ENCODE measurements at places on chromosomes 2 and 18. TPM values are rescaled to one million over a fixed set of nuclear protein-coding genes. Genes with fewer than 3 reads are reported as not detected.

DNA sequence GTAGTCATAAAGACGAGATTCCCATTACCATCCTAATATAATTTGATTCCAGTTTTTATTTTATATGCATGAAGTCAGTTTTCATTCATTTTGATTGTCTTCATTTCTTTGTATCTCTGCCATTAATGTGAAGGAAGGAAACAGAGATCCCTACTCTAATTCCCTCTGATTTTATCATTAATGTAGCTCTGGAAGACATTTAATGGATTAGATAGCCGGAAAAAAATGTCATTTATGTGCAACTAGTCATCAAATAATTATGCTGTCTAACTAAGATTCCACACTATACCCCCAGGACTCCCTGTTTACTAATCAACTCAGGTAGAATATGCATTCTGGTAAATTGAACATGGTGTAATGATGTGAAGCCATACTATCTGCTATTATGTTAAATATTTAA lies 19.9 kb downstream of the RHBDD1 start:
- DNase-seq: no peak
- no peaks in the 10 kb centered on the region for H3K36me3 ChIP-seq

GRCh38 chr2:173424886-173425285 lies 70.2 kb downstream of the CDCA7 start:
- H3K4me3 ChIP-seq: no peak overlapping the region
- H3K4me1 ChIP-seq: no peaks in the 10 kb centered on the region
- no peak overlapping the region for H3K27ac ChIP-seq
- DNase-seq: peak; percentile 14
- H3K36me3 ChIP-seq: no peaks in the 10 kb centered on the region
- H3K27me3 ChIP-seq: peaks cover 10% of the 10 kb centered on the region

GRCh38 chr2:33034784-33035183 lies 88.0 kb downstream of the LTBP1 start:
- no peak overlapping the region for H3K27ac ChIP-seq
- peaks cover 5% of the 10 kb centered on the region for H3K4me1 ChIP-seq
- no peaks in the 10 kb centered on the region for H3K27me3 ChIP-seq

GRCh38 chr2:213232649-213233437 lies 51.4 kb upstream of the SPAG16 start:
- H3K4me3 ChIP-seq: no peak overlapping the region
- no peaks in the 10 kb centered on the region for H3K27me3 ChIP-seq
- DNase-seq: peak; percentile 47
- H3K27ac ChIP-seq: no peak overlapping the region
- H3K36me3 ChIP-seq: no peaks in the 10 kb centered on the region

DNA sequence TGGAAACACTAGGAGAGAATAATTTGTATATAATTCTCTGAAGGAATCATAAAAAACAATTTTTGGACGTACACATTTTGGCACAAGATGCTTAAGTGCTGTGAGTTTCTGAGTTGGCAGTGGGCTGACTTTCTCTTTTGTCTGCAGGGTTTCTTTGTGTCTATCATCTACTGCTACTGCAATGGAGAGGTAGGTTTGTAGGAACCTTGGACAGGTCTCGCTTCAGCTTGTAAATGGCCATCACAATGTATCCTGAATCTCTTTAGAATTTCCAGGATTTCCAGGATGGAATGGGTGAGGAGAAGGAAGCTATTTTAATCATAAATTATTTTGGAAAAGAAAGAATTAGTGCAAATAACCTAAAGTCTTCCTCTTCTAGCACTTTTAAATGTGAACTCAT lies 83.9 kb downstream of the PTH2R start:
- H3K4me3 ChIP-seq: no peak overlapping the region
- DNase-seq: no peak
- H3K27me3 ChIP-seq: no peaks in the 10 kb centered on the region

DNA sequence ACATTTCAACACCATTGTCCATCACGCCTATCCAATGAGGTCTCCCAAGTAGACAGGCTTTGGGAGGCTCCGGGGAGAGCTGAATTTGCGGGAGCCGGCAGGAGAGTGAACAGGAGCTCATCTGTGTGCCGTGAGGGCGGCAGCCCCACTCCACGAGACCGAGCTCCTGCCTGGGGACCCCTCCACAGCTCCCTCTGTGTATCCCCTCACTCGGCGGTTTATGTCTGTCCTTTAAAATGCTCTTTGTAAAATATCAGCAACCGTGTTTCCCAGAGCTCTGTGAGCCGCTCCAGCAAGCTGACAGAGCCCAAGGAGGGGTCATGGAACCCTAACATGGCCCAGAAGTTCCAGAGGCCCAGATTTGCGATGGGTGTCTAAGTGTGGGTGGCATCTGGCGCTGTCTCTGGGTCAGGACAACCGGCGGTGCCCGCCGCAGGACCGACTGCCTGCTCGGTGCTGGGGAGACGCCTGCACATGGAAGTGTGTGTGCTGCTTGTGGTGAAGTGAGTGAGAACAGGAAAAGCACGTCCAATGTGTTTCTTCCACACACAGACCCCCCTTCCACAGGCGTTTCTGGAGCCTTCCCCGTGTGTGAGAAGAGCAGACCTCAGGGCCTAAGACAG lies 34.8 kb downstream of the SLC66A2 start:
- no peak overlapping the region for H3K4me3 ChIP-seq
- DNase-seq: no peak
- no peak overlapping the region for H3K27ac ChIP-seq
- H3K27me3 ChIP-seq: no peaks in the 10 kb centered on the region
- H3K36me3 ChIP-seq: peaks cover 9% of the 10 kb centered on the region
- H3K4me1 ChIP-seq: peaks cover 2% of the 10 kb centered on the region

DNA sequence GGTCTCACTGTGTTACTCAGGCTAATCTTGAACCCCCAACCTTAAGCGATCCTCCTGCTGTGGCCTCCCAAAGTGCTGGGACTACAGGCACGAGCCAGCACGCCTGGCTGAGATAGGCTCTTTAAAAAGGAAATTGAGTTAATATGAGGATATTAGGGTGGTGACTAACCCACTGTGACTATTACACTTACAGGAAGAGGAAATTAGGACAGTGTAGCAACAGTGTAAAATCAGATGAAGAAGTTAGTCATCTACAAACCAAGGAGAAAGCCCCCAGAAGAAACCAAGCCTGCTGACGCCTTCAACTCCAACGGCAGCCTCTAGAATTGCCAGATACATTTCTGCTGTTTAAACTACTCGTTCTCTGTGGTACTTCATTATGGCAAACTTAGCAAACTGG lies 711.9 kb downstream of the SUCLG1 start:
- H3K36me3 ChIP-seq: no peaks in the 10 kb centered on the region
- H3K4me3 ChIP-seq: no peak overlapping the region
- no peak for DNase-seq
- H3K27me3 ChIP-seq: no peaks in the 10 kb centered on the region
- no peak overlapping the region for H3K27ac ChIP-seq

DNA sequence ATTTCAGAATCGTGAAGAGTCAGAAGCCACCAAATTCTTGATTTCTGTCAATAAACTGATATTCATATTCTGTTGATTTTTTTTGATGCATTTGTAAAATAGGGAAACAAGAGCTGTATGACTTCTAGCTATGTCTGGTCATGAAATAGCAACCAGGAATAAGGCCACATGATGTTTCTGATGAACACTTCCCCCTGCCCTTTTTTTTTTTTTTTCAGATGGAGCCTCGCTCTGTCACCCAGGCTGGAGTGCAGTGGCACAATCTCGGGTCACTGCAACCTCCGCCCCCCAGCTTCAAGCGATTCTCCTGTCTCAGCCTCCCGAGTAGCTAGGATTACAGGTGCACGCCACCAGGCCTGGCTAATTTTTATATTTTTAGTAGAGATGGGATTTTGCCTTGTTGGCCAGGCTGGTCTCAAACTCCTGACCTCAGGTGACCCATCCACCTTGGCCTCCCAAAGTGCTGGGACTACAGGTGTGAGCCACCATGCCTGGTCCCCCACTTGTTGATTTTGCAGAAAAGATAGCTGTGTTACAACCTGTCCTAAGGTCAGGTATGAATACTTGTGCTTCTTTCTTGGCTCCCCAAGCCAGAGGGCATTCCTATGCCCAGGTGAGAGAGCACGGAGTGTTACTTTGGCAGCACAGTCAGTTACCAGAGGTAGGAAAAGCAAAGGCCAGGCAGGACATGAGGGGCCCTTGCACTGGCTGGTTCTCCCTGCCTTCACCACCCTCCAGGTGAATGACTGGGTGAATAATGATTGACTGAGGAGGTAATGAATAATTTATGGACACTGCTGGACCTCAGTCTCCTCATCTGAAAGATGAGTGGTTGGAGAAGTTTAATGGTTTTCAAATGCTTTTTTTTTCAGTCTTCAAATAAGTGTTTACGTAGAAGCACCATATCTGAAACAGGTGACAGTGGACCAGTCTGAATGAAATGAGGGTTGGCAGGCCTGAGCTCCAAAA lies 39.6 kb downstream of the PAX8 start:
- peaks cover 21% of the 10 kb centered on the region for H3K4me1 ChIP-seq
- H3K36me3 ChIP-seq: peaks cover 2% of the 10 kb centered on the region

- no peaks in the 10 kb centered on the region for H3K36me3 ChIP-seq
- H3K27me3 ChIP-seq: no peaks in the 10 kb centered on the region
- no peaks in the 10 kb centered on the region for H3K4me1 ChIP-seq
- H3K4me3 ChIP-seq: no peak overlapping the region
- no peak for DNase-seq
- no peak overlapping the region for H3K27ac ChIP-seq
These were observed 85.4 kb upstream of the ZEB2 start for GRCh38 chr2:144605231-144605840.

DNA sequence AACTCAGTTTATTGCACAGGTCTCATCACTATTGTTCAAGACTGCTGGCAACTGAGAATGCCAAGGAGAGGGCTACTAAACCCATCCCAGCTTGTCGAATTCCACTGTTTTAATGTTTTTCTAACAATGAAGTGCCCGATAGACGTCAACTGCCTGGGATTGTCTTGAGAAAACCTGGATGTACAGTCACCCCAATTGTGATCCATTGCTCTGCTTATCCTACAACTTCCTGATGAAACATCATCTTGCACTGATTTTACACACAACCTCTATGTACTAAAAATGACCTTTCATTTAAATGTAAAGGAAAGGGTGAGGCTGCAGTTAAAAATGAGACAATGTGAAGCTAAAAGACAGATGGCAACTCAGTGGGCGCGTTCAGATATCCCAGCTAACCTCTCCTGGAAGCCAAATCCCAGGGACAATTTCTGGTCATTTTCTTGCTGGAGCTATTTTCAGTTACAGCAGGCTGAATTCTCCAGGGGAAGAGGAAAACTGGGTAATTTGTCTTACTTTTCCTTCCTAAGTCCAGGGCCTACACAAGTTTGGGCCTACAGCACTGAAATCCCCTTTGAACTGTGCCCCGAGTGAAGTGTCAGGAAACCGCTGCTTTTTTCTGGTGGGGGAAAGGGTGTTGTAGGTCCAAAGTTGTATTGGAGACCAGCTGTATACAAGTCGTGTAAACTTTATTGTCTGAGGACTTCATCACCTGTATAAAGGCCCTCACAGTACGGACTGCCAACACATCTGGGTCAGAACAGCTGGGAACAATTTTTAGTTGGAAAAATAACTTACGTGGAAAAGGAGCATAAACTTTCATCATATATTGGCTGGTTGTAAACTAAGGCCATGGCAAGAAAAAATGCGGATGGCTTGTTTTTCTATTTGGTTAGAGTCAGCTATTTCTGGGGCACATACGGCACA lies 68.9 kb upstream of the LTBP1 start:
- no peaks in the 10 kb centered on the region for H3K27me3 ChIP-seq
- H3K4me3 ChIP-seq: no peak overlapping the region
- no peaks in the 10 kb centered on the region for H3K4me1 ChIP-seq
- H3K36me3 ChIP-seq: no peaks in the 10 kb centered on the region

DNA sequence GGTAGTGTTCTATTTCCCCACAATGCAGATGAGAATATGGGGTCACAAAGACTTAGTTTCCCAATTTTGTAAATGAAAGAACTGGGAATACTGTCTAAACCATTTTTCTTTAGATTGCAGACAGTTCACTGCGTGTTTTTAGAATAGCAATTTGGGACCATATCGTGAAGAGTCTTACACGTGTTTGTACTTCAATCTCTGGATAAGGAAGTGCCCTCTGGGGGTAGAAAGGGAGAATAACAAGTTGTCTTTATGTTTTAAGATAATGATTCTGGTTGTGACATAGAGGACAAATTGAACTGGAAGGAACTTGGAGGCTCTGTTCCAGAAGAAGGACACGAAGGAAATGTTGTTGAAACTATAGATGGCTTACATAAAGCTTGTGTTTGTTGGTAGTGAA lies 457.7 kb downstream of the CBLN2 start:
- no peaks in the 10 kb centered on the region for H3K36me3 ChIP-seq
- no peaks in the 10 kb centered on the region for H3K27me3 ChIP-seq
- H3K4me3 ChIP-seq: no peak overlapping the region
- no peak overlapping the region for H3K27ac ChIP-seq

The TNFAIP6 gene
- total RNA-seq: 53.8 TPM

The CDK15 gene
- 1.3 TPM for total RNA-seq

The OSR1 gene
- 17.7 TPM for total RNA-seq

The FSIP2 gene
- 0.26 TPM for total RNA-seq

The APOB gene
- total RNA-seq: under 0.01 TPM

The PPP1CB gene
- total RNA-seq: 172 TPM

The KCNJ13 gene
- total RNA-seq: not detected

The SIX2 gene
- not detected for total RNA-seq
